ENCODE measurements at places on chromosomes 12 and 14.

DNA sequence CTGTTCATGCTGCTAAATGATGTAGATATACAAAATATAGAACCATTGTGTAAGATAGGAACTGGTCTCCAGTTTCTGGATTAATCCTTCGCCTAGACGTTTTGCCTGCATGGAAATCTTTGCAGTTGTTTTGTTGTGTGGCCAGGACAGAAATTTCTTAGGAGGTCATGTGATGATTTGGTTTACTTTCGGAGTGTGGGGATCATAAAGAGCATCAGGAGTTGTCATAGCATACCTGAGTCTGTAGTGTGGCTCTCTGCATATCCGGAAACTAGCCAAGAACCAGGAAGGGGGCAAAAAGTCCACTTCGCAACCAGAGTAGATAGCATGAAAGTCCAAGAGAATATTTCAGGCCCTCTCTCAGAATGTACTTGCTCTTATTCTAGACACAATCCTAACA lies 3.1 kb downstream of the SAMD4A start:
- DNase-seq, result no peak

- no peak for DNase-seq
Observed at GRCh38 chr12:16955083-16955657, 349.2 kb upstream of the LMO3 start.

- DNase-seq, result peak; percentile 62
Observed at GRCh38 chr12:26318661-26319068, 123.3 kb downstream of the SSPN start.

DNA sequence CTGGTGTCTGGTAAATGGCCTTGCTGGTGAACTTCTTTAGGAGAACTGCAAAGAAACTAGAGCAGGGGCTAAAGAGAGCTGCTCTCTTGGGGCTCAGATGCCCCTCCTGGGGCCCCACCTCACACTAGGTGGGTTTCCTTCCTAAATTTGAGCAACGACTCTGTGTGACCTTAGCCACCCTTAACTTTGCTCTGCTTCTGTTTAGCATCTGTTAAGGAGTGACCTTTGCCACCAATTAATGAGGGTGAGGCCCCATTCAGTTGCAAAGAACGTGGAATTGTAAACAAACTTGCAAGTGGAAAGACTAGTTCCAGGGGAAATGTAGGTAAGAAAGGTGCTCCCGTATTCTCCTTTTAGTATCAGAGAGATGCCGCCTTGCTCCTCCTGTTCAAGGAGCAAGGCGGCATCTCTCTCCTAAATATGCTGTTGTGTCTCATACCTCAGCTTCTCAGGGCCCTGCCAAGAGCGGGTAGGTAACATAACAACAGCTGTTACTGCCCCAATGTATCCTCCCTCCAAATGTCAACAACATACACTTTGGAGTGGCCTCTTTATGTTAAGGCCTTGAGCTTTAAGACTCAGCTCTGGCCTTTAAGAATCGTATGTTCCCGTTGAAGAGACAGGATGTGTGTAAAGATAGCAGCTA lies 77.6 kb upstream of the FUT8 start:
- no peak for DNase-seq

DNA sequence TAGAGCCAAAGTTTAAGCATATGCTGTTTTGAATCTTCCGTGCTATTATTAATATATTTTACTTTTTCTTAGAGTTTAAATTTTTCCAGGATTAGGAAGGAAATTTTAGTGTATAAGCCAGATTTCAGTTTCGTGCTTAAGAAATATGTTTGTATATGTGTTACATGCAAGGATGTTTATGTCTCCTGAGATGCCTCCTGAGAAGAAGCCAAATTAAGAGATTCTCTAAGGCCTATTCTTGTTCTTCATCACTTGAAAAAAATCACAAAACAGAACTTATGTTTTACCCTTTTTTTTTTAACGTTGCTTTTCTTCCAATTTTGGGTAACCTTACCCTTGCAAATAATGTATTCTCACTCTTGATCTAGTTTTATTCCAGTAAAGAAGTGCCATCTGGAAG lies 412.7 kb downstream of the TMTC2 start:
- DNase-seq, result no peak

GRCh38 chr14:81450100-81450531 lies 50.0 kb upstream of the STON2 start:
- peak; percentile 86 for DNase-seq

DNA sequence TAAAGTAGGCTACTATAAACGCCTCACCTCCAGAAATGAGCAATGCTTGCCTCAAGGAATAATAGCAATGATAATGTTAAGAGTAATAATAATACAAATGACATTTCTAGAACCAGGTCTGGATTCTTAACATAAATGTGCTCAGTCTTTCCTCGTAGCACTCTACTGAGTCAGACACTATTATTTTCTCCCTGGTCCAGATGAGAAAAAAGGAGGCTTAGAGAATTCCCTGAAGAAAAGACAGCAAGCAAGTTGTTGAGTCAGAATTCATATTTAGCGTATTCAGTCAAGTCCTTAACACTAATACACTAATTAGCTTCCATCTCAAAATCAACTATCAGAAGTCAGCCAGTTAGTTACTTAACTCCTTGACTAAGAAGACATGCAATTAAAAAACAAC lies 13.2 kb downstream of the KCNC2 start:
- DNase-seq, result no peak

DNA sequence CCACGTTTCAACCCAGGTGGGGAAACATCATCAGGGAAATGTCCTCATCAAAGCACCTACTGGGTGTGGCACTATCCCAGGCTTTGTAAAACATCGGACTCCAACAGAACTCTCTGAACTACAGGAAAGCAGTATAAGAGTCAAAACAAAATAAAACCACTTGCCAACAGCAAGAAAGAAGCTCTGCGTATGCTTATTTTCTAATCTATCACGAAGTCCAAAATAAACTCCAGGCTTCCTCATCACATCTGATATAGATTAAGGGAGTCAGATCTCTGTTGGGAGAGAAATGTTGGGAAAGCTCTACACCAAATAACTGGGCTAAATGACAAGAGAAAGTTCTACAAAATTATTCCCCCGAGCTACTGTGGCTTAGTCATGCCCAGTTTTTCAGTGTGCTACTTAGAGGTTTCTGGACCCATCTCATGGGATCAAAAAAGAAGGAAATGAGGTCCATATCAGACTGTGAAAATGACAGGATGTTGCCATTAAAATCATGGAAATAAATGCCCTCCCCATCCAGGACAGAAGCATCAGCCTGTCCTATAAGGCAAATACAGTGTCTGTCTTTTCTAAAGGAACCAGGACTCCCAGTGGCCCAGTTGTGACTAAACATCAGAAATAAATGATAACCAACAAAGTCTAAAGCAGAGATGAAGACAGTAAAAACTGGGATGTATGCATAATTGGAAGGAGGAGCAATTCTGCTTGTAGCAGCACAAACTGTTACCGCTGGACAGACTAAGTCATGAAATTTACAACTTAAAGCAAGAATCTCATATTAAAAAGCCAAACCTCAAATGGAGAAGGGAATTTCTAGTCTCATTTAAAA lies 149.5 kb downstream of the STXBP6 start:
- no peak for DNase-seq

- DNase-seq, result no peak
Observed at GRCh38 chr12:24482882-24483604, 465.9 kb downstream of the BCAT1 start.

- no peak for DNase-seq
Observed at GRCh38 chr14:104477666-104478380, 101.7 kb upstream of the C14orf180 start.

- DNase-seq, result peak; percentile 19
Observed at GRCh38 chr14:89137526-89138163, 279.4 kb downstream of the FOXN3 start.

- DNase-seq, result no peak
Observed at GRCh38 chr12:27572486-27573255, 48.7 kb downstream of the PPFIBP1 start.

DNA sequence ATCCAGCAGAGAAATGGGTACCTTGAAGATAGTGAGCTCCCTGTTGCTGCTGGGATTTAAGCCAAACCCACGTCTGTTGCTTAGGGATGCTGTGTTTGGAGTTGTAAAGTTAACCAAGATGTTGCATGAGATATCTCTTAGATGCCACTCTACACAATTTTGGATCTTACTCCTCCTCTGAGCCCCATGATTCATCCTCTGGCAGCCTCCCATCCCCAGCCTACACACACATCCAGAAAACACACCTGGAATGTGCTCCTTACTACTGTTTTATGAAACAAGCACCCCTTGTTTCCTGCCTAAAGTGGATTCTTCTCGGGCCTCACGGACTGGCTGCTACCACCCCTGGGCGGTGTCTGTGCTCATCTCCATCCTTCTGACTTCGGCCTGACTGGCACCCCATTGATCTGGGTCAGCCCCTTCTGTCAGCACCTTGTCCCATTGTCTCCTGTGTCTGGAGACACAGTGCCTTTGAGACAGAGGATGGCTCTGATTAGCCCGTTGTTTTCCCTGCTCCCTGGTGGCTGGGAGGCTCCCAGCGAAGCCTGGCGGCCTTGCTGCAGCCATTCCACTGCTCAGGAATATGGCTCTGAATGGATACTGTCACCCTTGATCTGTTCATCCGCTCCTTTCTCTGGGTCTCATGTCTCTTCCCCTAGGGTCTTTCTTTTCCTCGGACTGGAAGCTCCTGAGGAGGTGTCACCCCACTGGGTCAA lies 24.3 kb downstream of the TSPAN9 start:
- DNase-seq, result no peak

- DNase-seq, result no peak
Observed at GRCh38 chr14:30994681-30995620, 30.5 kb upstream of the AP4S1 start.

DNA sequence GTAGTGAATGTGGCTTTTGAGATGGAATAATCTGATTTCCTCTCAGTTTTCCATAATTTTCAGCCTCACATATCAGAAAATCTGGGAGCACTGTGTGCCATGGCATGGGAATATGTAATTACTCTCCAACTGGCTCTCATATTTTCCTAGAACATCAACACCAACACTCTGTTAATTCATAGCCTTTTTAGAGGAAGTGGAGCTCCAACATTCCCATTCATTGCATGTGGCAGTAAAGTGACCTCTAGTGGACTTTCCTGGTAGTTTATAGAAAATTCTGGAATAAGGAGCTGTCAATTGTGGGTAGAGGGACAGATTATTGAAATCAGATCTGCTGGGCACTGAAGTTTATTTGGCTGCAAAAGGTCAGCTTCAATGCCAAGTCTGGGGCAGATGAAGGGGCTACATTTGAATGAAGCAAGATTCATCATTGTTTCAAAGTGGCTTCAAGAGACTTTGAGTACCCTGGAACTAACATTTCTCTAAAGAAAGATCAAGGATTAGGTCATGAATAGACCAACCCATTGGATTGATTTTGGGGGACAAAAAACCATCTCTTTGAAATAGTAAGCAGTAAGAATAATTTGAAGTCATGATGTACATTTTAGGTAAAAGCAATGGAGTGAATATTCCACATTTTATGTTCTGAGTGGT lies 23.6 kb upstream of the USP44 start:
- DNase-seq, result no peak

- DNase-seq, result no peak
Observed at GRCh38 chr12:32698285-32698684, 19.2 kb downstream of the DNM1L start.

DNA sequence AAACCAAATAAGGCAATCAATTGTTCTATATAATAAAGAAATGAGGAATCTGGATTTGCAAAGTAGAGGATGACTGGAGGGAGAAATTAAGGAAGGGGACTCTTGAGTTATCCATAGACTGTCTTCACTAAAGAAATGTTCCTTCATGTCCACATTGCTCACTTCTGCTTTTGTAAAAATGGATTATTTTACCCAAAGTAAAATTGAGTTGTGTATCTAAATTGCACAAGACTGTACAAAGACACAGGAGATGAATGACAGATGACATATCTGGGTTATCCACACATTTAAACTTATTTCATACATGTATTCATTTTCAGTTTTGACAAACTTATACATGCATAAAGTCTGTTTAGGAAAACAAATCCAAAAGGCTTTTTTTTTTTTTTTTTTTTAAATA lies 11.3 kb downstream of the ATP2B1 start:
- no peak for DNase-seq

DNA sequence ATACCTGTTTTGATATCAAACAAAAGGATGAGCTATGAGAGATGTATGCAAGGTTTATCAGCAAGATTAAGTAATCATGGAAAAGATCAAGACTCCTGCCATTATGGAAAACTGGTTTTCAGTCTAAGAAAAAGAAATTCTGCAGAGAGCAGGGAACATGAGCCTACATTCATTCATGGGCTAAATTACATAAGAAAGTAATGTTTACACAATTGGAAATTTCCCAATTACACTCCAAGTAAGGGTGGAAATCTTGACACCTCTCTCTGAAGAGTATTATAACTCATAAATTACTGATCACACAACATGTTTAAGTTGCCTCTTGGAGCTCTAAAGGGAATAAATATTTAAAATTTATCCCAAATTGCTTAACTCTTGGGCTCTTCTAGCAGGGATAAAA lies 206.2 kb downstream of the SLC6A15 start:
- DNase-seq, result no peak

DNA sequence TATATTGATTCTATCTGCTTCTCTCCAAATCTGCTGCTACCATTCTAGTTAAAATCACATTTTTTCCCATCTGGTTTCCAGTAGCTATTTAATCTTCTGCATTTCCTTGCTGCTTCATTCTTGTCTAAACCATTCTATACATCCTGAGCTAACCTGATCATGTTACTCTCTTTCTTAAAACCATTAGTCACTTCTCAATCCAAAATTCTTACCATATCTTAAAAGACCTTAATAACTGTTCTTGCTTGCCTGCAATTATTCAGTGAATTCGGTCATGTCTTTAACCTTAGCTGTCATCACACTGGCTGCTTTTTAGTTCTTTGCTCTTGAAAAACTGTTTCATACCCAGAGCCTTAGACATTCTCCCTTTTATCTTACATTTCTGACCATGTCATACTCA lies 56.4 kb upstream of the PZP start:
- DNase-seq, result no peak

- no peak for DNase-seq
Observed at GRCh38 chr12:94025756-94026155, 122.6 kb upstream of the PLXNC1 start.

DNA sequence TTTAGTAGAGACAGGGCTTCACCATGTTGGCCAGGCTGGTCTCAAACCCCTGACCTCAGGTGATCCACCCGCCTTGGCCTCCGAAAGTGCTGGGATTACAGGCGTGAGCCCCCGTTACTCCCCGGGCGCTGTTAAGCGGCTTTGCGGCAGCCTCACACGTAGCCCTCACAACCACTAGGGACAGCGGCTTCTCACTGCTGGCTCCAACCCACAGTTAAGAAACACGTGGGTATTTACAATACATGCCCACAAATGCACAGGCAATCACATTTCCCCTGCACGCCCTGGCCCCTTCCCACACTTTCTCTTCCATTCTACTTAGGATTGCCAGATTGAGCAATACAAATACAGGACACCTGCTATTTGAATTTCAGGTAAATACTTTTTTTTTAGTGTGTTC lies 37.0 kb upstream of the EIF5 start:
- no peak for DNase-seq

GRCh38 chr14:37601865-37602264 lies 6.4 kb downstream of the TTC6 start:
- no peak for DNase-seq

DNA sequence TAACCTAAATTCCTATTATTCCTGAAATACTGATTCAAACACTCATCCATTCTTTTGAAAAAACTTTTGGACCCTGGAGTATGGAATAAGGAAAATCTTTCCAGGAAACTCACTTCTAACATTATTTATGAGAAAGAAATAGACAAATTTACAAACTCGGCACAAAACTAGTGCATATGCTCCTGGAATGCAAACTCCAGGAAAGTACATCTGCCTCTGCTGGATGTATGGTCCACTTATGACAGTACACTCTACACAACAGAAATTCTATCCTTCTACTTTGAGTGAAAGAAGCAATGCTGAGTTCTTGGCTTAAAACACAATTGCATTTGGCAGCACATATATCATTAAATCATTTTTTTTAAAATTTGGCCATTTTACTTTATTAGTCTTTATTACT lies 700.5 kb upstream of the STXBP6 start:
- no peak for DNase-seq
